ENCODE measurements at places on chromosomes 1 and 21.

GRCh38 chr1:149848340-149849110 lies 50.8 kb upstream of the BOLA1 start:
- no peak for DNase-seq

DNA sequence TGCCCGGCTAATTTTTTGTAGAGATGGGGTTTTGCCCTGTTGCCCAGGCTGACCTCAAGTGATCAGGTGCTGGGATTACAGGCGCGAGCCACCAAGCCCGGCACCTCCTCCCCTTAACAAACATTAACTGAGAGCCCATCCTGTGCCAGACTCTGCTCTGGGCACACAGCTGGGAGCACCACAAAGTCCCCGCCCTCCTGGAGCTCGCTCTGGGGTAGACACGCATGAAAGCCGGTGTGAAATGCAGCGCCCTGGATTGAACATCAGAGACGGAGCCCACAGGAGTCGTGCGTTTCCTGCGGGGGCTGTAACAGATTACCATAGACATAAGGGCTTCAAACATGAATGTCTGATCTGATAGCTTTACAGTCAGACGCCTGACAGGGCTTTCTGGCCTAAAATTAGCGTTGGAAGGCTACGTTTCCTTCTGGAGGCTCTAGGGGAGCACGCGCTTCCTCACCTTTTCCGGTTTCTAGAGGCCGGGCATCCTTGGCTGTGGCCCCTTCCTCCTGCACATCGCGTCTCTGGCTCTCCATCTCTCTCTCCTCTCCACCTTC lies 14.3 kb downstream of the SLC27A3 start:
- DNase-seq: no peak

DNA sequence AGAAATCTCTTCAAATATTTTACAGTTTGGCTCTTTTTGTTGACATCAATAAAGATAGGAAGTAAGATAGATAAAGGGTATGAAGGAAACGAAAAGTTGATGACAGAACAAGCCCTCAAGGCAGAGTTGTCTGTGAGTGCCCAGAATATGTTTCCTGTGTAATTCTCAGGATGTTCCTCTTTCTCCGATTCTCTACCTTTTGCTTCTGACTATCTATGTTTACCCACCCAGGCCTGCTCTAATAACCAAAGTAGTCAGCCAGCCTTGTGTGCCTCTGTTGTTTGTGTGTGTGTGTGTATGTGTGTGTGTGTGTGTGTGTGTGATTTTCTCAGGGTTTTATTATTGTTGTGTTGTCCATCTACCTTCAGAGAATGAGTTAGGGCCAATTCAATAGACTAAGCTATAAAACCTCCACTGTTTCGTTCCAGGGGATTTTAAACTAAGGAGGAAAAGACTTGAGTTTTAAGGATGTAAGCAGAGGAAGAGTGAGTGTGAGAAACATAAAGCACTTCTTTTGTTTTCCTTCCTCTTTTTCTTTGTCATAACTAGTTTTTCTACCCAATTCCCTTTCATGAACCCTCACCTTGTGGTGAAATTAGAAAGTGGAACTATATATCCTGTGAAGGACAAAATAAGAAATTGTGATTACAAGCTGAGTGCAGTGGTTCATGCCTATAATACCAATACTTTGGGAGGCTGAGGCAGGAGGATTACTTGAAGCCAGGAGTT lies 627.4 kb upstream of the NR5A2 start:
- no peak for DNase-seq

- no peak for DNase-seq
Observed at GRCh38 chr1:108097018-108097417, 103.1 kb downstream of the SLC25A24 start.

DNA sequence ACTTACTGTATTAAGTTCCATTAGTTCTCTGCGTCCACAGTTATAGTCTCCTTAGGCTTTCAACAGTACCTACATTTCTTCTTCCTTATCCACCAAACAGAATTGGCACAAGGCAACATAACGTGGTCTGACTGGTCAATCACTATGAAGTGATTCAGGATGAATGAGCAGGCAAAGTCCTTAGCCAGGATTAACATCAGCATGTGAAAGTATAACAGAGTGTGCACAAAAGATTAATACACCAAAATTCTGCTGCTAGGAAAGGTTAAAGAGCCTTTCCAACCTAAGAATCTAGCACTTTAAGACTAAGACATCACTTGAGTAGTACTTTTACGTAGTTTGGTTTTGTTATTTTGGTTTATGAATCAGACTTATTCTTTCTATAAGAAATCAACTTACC lies 15.8 kb downstream of the DEPDC1 start:
- no peak for DNase-seq

- no peak for DNase-seq
Observed at GRCh38 chr1:30685796-30686165, 37.6 kb downstream of the MATN1 start.

GRCh38 chr1:13541435-13542215 lies 27.8 kb upstream of the LRRC38 start:
- no peak for DNase-seq

DNA sequence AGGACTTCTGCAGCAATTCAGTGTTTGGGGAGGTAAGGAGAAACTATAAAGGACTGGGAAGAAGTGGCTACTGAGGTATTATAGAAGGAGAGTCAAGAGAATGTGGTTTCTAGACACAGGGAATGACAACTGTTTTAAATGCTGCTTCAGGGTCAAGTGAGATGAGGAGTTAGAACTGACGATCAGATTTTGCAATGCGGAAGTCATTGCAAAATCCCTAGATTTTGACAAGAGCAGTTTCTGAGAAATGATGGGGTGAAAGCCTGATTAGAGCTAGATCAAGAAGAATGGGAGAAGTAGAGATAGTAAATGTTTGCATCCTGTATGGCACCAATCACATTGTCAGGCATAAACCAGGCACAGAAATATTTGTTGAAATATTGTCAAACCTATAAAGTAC lies 4.7 kb upstream of the TSNAX start:
- DNase-seq: no peak

- DNase-seq: no peak
Observed at GRCh38 chr1:209855623-209856022, 27.9 kb downstream of the UTP25 start.

- DNase-seq: no peak
Observed at GRCh38 chr1:54227891-54228310, 27.9 kb downstream of the MRPL37 start.

GRCh38 chr1:192002063-192002462 lies 156.2 kb upstream of the RGS18 start:
- DNase-seq: no peak

DNA sequence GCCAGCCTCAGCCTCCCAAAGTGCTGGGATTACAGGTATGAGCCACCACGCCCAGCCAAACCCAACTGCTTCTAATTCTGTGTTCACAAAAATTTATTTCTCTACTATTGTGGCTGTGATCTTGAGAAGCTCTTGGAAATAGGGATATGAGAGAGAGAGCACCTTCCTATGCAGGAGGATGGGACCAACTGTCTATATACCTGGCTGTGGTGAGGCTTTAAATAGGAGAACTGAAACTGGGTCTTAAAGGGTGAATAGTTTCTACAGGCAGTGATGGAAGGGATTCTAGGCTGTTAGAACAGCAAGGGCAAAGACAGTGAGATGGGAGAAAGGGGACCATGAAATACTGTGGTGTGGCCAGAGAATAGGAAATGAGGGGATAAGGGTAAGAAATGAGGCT lies 8.3 kb upstream of the PTCH2 start:
- DNase-seq: no peak

GRCh38 chr1:183003203-183003602 lies 20.0 kb upstream of the LAMC1 start:
- peak; percentile 60 for DNase-seq

GRCh38 chr1:201184307-201185122 lies 6.1 kb upstream of the IGFN1 start:
- DNase-seq: peak; percentile 49

DNA sequence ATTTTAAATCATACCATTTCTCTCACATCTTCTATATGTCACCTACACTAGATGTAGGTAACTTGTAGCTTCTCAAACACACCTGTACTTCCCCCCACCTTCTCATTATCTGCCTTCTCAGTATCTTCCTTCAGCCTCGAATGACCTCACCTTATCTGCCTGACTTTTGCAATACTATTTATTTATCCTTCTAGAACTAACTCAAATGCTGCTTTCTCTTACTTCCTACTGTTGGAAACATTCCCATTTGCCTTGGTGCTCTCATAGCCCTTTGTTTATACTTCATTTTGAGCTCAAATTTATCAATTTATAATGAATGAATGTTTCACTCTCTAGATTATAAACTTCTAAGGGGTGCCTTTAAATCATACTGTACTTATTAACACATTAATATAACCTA lies 50.4 kb upstream of the KIAA1614 start:
- DNase-seq: no peak

DNA sequence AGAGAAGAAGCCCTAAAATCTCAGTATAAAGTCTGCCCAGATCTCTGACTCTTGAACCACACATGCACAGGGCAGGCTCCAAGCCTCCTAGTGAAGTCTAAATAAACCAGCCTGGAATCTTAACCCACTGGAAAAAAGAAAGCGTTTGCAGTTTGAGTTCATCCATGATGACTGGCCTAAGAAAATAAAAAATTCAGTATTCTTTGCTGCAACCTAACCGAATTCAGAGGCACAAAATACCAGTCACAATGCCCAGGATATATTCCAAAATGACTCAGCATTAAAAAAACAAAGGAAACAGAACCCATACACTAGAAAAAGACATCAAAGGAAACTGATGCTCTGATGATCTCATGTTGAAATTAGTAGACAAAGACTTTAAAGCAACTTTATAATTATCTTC lies 269.2 kb downstream of the SDCCAG8 start:
- peak; percentile 90 for DNase-seq

DNA sequence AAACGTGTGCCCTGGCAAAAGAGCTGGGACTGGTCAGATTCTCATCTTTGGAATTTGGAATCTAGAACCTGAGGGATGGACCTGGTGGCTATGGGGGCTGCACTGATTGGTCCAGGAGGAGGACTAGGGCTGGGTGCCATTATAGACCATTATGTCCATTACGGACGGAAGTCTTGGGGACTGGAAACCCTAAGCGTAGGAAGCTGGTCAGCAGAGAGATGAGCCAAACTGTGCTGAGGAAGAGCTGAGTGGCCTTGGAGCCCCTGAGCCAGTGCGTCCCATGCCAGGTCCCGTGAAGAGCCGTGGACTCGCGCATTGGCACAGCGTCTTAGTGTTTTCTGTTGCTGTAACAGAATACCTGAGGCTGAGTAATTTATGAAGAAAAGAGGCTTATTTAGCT lies 10.0 kb downstream of the MRAP start:
- DNase-seq: no peak

DNA sequence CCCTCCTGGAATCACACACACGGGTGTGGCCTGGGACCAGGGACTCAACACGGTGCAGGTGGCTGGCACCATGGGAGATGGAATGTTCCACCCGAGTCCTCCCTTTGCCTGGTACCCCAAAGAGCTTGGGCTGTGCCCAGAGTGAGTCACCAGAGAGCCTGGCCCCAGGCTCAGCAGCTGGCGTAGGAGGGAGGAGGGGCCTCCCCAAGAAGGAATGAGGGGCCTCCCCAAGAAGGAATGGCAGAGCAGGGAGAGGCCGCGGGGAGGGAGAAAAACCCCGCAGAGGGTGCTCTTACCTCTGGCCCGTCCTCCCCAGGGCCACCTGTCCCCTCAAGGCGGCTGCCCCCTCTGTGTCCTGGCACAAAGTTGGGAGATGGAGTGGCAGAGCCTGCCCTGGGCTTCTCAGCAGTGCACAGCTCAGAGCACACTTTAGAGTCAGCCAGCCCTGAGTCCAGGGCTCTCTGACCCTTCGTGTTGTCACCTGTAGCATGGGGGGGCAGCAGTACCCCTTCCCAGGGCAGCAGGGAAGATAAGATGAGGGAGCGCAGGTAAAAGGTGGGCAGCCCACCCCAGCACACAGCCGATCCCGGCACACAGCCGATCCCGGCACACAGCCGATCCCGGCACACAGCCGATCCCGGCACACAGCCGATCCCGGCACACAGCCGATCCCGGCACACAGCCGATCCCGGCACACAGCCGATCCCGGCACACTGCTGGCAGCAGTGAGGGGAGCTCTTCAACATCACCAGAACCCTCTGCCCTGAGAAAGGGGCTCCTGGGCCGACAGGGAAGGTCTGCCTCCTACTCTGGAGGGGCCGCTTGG lies 20.2 kb upstream of the KCNAB2 start:
- DNase-seq: no peak

- peak; percentile 55 for DNase-seq
Observed at GRCh38 chr21:34129039-34129891, 55.9 kb downstream of the MRPS6 start.

DNA sequence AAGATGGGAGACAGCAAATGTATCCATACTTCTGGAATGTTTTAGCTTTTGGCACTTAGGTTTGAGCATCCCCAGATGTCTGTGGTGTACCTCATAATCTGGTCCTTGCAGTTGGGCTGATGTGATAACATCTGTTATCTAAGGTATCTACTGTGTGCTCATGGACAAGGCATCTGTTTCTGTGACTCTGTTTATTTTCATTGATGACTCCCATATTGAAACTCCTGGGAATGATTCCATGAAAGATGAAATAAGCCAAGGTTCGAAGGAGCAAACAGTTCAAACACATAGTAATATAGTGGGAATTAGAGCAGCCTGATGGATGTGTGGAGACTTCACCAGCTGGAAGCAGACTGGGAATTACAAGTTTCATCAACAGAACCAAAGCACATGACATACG lies 20.7 kb upstream of the TRIM45 start:
- no peak for DNase-seq

DNA sequence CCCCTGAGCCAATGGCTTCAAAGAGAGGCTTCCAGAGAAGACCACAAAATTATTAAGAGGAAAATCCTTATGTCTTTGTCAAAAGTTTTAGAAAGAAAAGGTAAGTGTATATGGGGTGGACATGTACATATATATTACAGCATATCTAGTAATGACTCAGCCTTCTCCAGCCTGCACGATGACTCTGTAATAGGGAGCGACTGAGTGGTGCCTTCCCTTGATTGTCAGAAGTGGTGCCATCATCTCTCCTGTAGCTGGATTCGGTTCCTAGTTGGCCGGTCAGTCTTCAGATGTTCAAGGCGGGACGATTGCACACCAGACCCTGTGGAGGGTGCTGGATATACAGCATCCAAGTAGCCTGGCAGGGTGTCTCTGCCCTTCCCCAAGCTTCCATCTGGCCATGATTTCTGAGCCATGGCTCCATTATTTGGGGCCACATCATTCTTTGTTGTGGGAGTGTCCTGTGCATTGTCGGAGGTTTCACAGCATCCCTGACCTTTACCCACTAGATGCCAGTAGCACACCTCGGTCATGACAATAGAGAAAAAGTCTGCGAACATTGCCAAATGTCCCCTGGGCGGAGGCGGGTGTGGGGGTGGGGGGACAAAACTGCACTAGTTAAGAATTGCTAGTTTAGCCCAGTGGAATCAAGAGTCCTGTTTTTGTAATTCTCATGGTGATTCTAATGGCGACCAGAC lies 206.2 kb upstream of the KAZN start:
- DNase-seq: no peak

GRCh38 chr1:174963529-174964125 lies 36.1 kb upstream of the CACYBP start:
- no peak for DNase-seq

GRCh38 chr1:21344098-21344749 lies 54.0 kb upstream of the ECE1 start:
- no peak for DNase-seq

GRCh38 chr1:156823210-156823790 lies 6.7 kb upstream of the SH2D2A start:
- DNase-seq: no peak
